Keratinocyte (primary cell): ENCODE measurements at places on chromosomes 3 and 15. TPM values are rescaled to one million over a fixed set of nuclear protein-coding genes. Genes with fewer than 3 reads are reported as not detected.

- DNase-seq, result no peak
These were observed 309.7 kb upstream of the TPRG1 start for GRCh38 chr3:188861842-188862744.

GRCh38 chr3:123475786-123476185, 26.9 kb upstream of the ADCY5 start:
- no peak for DNase-seq

- DNase-seq, result no peak
These were observed 329.8 kb upstream of the NR2E3 start for GRCh38 chr15:71480556-71480955.

DNA sequence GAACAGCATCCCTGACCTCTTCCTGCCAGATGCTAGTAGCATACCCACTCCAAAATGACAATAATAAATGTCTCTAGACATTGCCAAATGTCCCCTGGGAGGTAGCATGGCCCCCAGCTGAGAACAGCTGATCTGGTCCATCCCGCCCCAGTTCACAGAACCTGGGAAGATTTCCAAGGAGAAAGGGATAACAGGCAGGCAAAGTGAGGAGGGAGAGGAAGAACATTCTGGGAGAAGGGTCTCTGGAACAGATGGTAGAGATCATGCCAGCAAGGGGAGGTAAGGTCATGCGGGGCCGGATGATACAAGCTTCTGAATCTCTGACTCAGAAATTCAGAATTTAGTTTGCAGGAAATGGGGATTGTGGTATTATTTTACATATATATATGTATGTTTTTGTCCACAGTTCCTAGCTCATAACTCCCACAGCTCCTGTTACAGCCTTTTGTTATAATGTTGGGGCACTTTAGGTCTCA, 192.7 kb downstream of the SUCLG2 start:
- DNase-seq, result no peak

DNA sequence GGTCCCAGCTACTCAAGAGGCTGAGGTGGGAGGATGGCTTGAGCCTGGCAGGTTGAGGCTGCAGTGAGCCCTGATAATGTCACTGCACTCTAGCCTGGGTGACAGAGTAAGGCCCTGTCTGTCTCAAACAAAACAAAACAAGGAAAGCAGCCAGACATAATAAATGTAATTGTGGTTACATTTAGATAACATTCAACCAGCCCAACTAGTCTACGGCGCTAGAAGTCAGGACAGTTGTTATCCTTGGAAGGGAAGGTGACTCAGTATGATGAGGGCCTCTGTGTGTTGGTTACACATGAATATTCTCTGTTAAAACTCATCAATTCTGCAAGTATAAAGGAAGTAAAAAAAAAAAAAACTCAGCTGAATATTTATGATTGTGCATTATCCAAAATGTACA, 27.0 kb upstream of the CSPG5 start:
- no peak for DNase-seq

GRCh38 chr3:183519891-183520290, 35.6 kb downstream of the KLHL6 start:
- DNase-seq, result no peak

DNA sequence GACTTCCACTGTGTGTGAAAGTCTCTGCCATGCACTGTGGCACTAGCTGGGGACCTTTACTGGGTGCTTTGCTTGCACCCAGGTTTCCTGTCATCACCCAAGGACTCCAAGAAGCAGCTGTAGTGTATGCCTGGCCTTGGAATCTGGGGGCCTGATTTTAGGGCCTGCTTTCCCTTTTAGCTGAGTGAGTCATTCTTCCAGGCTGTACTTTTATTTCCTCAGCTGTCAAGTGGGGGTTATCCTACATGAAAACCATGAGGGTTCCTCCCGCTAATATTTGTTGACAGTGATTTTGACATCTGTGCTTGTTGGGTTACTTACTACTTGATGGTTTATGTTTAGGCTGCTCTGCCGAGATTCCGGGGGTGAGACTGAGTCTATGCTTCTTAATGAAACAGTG, 18.5 kb downstream of the GORASP1 start:
- DNase-seq, result no peak

GRCh38 chr3:16447135-16447534, 66.4 kb downstream of the RFTN1 start:
- DNase-seq, result no peak

GRCh38 chr3:195240939-195241338, 30.0 kb downstream of the XXYLT1 start:
- no peak for DNase-seq

- DNase-seq, result no peak
These were observed 63.3 kb upstream of the STRIT1 start for GRCh38 chr3:155356594-155357370.

RTP3 gene
- not detected in 3 replicates for polyA plus RNA-seq

UPK1B gene
- 23.7 to 82.5 TPM (median 54.6 TPM) in 3 replicates for polyA plus RNA-seq
